ENCODE measurements at places on chromosomes 5 and 9.

DNA sequence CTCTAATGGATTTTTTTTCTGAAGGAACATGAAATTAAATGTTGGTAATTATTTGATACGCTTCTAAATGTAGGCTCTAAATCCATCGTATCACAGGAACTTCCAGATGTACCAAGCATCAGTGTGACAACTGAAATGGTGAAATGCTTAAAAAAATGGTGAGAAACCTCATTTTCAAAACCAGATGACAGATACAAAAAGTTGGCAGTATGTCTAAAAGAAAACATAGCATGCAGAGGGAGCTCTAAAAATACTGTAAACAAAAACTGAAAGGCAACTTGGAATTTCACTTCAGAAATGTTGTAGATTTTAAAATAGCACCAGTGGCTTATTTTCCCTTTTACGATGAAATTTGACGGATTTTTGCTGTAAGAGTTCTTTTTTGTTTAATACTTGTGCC is 1043.6 kb upstream of the WWC1 start:
- DNase-seq, result no peak

GRCh38 chr9:110537841-110538646 is 41.5 kb downstream of the SVEP1 start:
- peak; percentile 20 for DNase-seq

- DNase-seq, result no peak
Observed at GRCh38 chr9:26775391-26775790, 117.2 kb downstream of the CAAP1 start.

DNA sequence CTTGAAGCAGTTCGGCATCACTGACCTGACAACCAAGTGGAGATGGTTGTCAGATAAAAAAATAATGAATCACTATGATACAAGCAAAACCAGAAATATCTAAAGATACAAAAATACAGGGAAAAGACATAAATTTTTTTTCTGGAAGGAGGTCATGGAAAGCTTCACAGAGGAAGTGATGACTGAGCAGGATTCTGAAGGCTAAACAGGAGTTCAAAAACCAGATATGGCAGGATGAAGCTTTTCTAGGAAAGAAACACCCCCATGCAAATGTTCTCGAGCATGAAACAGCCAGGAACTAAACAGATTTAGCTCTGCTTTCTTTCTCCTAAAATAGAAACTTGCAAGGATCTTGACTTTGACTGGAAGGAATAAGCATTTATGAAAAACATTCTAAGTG is 60.7 kb upstream of the IFNE start:
- DNase-seq, result no peak

GRCh38 chr9:12906646-12907045 is 131.8 kb downstream of the LURAP1L start:
- peak; percentile 54 for DNase-seq

DNA sequence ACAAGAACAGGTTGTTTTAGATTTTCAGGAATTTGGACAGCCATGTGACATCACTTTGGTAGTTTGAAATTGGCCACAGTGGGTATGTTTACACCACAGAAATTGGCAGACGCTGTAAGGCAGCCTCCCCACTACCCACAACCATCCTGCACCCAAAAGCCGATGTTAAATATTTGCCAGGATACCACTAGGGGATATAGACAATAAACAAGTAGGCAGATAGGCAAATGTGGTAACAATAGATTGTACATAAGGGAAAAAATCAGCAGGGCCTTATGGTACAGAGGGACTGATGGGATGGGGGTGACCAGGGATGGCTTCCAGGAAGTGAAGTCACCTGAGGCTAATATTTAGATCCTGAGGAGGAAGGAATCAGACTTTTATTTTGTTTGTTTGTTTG is 31.1 kb upstream of the DUSP1 start:
- DNase-seq, result no peak

- no peak for DNase-seq
Observed at GRCh38 chr5:11390291-11390767, 513.9 kb downstream of the CTNND2 start.

- DNase-seq, result no peak
Observed at GRCh38 chr5:156340893-156341292, 13.9 kb downstream of the SGCD start.

DNA sequence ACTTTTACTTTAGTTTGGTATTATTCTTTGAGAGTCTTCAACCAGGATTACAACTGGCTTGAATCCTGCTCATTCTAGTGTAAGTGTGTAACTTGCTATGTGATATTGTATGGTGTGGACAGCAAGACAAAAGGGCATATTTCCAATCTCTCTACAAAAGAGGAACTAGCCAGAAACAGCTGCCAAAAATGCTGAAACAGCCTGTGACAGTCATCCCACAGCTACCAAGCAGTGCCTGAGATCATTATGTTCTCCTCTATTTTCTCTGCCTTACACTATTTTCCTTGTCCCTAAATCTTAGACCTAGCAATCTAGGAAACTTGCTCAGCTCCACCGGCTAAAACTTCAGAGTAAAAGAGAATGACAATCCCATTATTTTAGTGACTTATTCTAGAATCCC is 42.8 kb downstream of the WDR41 start:
- DNase-seq, result no peak

DNA sequence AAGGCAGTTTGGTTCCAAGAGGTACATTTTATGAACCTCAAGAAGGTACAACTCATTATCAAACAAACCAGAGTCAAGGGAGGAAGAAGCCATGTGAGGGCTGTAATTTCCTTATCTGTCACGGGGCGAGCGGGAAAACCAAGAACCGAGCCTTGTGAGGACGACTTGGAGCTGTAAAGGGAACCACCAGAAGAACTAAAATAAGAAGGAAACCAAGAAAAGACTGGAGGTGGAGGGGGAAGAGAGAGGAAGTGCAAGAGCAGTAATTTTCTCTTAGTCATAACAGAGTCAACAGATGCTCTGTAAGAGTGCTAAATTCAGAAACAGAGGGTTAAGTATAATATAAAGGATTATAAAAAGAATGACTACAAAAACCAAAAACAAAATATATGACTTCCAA is 127.1 kb downstream of the DIRAS2 start:
- DNase-seq, result no peak

GRCh38 chr5:135467871-135468485 is 15.8 kb upstream of the TIFAB start:
- no peak for DNase-seq

GRCh38 chr9:131125288-131126058 is at the start of gene NUP214:
Gene NUP214, plus strand, starts transcription at chr9:131125586. Its CDS starts 119 bp downstream, at chr9:131125705.
- peak; percentile 100 for DNase-seq

DNA sequence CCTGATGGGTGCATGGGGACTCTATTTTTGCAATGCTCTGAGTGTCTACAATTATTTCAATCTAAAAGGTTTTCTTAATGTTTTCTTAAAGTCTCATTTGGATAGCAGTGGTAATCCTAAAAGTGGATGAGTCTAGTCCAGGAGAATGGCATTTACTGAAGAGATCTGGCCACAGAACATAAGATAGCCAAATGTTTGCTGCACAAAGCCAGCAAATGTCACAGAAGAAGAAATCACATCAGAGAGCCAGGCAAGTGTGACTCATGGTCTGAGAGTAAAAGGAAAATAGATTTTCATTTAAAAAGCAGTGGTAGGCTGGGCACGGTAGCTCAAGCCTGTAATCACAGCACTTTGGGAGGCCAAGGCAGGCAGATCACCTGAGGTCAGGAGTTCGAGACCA is 352.7 kb upstream of the GRAMD2B start:
- DNase-seq, result no peak

GRCh38 chr9:16417161-16417560 is 453.3 kb downstream of the BNC2 start:
- peak; percentile 72 for DNase-seq

DNA sequence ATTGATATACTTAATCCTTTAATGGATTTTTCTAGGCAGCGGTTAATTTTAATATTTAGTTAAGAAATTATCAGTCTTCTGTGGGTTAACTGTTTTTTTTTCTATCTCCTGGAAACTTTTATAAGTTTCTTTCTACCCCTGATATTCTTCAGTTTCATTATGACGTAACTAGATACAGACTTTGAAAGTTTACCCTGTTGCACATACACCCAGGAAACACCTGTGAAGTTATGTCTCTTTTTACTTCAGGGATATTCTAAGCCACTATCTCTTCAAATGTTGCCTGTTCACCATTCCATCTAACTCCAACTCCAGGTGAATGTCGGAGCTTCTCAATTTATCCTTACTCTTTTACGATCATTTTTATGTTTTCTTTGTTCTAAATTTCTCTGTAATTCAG is 329.0 kb downstream of the ICE1 start:
- no peak for DNase-seq

DNA sequence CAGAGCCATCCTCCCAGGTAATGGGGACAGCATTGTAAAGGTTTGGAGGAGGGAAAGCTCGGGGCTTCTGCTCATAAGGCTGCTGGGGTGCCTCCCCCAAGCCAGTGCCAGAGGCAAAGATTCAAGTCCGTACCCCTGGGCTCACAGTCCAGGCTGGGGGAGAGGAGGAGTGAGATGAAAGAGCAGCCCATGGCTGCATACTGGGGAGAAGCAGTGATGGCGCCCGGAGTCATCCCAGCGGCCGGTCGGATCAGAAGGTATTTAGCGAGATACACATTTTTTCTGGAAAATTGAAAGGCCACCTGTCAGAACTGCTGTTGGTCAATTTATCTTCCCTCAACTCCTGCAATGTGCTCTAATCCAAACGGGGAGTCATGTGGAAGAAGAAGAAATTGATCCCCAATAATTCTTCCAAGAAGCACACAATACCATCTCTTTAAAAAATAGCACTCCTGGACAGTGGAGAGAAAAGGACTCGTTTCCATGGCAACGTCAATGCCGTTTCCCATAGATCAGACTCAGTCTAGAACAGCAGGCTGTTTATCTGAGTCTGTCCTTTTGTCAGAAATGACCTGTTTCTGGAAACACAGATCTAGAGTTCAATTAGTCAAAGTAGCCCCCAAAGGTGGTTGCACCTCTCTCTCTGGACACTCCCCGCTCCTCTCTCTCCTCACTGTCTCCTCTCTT is 65.9 kb downstream of the NSG2 start:
- no peak for DNase-seq

DNA sequence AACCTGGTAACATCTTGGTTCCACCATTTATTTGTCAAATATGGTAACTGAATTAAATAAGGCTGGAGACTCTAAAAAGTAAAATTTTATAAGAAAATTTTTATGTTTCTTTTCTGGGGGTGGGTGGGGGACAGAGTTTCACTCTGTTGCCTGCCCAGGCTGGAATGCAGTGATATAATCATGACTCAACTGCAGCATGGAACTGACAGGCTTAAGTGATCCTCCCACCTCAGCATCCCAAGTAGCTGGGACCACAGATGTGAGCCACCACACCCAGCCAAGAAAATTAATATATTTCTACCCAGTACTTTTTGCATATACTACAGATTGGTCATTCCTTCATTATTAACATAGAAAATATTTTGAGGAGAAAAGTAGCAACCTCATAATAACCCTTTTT is 216.9 kb downstream of the DEPDC1B start:
- DNase-seq, result no peak

DNA sequence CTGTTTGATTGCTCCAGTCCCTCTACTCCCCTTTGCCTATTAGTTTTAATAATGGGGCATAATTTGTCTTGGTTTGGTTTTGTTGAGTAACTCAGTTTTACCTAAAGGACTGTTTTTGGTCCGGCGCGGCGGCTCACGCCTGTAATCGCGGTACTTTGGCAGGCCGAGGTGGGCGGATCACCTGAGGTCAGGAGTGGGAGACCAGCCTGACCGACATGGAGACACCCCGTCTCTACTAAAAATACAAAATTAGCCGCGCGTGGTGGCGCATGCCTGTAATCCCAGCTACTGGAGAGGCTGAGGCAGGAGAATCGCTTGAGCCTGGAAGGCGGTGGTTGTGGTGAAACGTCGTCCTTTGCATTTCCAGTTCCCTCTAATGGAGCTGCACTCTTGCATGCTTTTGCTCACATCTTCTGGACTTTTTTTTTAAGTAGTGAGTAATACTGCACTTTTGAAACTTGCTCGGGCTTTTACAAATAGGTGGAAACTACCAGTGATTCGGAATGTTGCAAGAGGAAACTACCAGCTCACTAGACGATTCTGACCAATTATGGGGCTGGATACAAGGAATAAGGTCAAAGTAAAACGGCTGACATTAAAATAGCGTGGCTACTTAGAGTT is 721 bp upstream of the MAML1 start:
- DNase-seq, result peak; percentile 63

GRCh38 chr5:4627929-4628328 is 512.2 kb upstream of the ADAMTS16 start:
- no peak for DNase-seq

DNA sequence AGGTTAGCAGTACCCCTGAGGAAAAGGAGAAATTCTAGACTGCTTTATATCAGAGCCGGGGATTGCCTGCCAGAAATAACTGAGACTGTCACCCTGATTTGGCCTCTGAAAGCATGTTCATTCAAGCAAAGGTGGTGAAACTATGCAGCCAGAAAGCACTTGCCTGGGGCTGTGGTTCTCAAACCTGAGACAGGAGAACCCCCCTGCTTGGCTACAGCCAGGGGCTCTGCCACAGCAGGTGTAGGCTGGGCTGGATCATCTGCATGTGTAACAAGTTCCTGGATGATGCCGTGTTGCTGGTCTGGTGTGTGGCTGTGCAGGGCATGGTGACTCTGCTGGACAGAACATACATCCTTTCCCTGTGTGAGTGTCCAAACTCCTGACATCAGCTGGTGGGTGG is 157.8 kb downstream of the NXNL2 start:
- DNase-seq, result no peak

DNA sequence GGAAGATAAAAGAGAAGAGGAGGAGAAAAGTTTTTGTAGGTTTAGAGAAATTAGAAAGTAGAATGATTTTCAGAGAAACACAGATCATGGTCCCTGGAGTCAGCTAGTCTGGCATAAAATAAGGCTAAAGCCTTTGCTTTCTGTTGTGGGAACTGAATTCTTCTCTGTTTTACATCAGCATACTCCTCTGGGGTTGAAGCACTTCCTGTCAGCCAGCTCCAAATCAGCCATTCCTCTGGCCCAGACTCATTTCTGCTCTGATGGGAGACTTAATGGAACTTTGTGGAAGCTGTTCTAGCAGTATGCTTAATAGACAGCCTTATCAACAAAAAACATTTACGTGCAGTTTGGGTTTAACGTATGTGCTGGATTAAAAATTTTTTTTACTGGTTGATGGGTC is 143.2 kb downstream of the HMHB1 start:
- DNase-seq, result peak; percentile 39

- DNase-seq, result peak; percentile 44
Observed at GRCh38 chr9:100324594-100325200, 28.0 kb downstream of the TEX10 start.

GRCh38 chr5:177957241-177957640 is 38.8 kb downstream of the PROP1 start:
- no peak for DNase-seq

DNA sequence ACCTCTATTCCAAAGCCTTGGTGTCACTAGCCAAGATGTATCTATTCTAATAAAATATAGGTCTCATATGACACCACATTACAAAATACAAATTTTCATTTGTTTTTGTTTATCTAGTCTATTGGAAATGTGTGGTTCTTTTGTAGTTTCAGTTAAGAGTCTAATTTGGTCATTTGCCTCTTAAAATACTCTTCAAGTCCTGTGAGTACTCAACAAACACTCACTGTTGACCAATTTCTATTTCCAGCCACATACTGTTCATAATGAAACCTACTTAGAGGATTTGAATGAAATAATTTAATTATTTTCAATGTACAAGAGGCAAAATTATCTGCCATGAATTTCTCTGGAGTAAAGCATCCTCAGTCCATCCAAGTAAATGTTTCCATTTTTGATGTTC is 40.6 kb downstream of the SLC1A3 start:
- no peak for DNase-seq

- no peak for DNase-seq
Observed at GRCh38 chr5:83265318-83265717, 188.0 kb downstream of the XRCC4 start.

GRCh38 chr9:121778252-121779225 is 127.1 kb downstream of the DAB2IP start:
- DNase-seq, result no peak

- DNase-seq, result no peak
Observed at GRCh38 chr9:69218166-69218565, 44.1 kb downstream of the TJP2 start.
